ENCODE measurements at places on chromosomes 3 and 15. TPM values are rescaled to one million over a fixed set of nuclear protein-coding genes. Genes with fewer than 3 reads are reported as not detected.

- no peak for DNase-seq
Measured at GRCh38 chr15:45662375-45662774, 27.5 kb downstream of the SQOR start.

The CCRL2 gene
- 2.2 TPM for total RNA-seq

- no peak for DNase-seq
Measured at GRCh38 chr3:157752956-157753786, 250.0 kb upstream of the VEPH1 start.

- no peak for DNase-seq
Measured at GRCh38 chr15:57064033-57064432, 145.6 kb downstream of the TCF12 start.

The TIMP4 gene
- total RNA-seq, result not detected

The DLL4 gene
- not detected for total RNA-seq

The GOLGA8J gene
- total RNA-seq, result not detected

DNA sequence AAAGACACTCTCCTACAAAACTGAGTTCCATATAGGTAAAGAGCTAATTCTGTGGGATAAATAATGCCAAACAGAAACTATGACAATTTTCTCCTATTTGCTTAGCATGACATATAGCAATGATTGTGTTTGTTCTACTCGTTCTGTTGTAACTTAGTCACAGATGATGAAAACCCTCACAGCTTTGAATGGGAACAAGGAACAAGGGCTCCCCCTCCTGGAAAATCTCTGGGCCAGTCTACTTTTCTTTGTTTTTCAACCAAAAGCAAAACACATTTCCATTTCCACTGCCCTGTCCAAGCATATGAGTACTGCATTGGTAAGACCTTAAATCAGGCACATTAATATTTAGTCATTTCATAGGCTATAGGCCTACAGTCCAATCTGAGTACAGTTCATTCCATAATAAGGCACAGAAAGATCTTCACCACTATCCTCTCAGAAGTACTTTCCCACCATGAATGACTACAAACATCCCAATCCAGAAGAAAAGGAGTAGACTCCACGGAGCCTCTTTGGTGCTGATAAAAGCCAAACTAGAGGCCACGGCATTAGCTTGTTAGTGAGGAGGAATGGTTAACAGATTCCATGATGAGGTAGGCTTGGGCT, 67.1 kb downstream of the ATP8B4 start:
- DNase-seq, result peak; percentile 11

The SV2B gene
- 0.15 TPM for total RNA-seq

- no peak for DNase-seq
Measured at GRCh38 chr3:152339881-152340505, 71.3 kb downstream of the MBNL1 start.

The HEXA gene
- 80.2 TPM for total RNA-seq

GRCh38 chr15:27743638-27744037, 355.5 kb downstream of the OCA2 start:
- DNase-seq, result no peak

The MNS1 gene
- 2.8 TPM for total RNA-seq

DNA sequence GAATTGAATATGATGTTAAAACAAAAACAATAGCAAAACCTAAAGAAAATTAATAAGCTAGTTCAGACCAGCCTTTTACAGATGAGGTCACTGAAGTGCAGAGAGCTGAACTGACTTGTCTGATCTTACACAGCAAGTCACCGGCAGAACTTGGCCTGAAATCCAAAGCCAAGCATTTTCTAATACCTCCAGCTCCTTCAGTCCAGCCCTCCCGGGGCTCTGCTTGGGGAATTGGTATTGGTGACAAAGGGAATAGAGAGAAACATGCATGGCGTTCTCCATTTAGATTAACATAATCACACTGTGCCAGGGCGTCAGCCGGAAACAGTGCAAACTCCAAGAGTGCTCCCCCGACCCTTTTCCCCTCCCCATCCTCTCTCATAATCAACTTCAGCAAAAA, 14.1 kb upstream of the ZSCAN2 start:
- no peak for DNase-seq

- DNase-seq, result peak; percentile 15
Measured at GRCh38 chr15:94584833-94585244, 353.5 kb downstream of the MCTP2 start.

GRCh38 chr3:157542711-157543500, 39.7 kb upstream of the VEPH1 start:
- DNase-seq, result no peak

GRCh38 chr3:119125742-119126504, 20.0 kb upstream of the TEX55 start:
- DNase-seq, result no peak

The NR1I2 gene
- not detected for total RNA-seq

GRCh38 chr3:128458746-128459460, 7.8 kb downstream of the DNAJB8 start:
- DNase-seq, result no peak

DNA sequence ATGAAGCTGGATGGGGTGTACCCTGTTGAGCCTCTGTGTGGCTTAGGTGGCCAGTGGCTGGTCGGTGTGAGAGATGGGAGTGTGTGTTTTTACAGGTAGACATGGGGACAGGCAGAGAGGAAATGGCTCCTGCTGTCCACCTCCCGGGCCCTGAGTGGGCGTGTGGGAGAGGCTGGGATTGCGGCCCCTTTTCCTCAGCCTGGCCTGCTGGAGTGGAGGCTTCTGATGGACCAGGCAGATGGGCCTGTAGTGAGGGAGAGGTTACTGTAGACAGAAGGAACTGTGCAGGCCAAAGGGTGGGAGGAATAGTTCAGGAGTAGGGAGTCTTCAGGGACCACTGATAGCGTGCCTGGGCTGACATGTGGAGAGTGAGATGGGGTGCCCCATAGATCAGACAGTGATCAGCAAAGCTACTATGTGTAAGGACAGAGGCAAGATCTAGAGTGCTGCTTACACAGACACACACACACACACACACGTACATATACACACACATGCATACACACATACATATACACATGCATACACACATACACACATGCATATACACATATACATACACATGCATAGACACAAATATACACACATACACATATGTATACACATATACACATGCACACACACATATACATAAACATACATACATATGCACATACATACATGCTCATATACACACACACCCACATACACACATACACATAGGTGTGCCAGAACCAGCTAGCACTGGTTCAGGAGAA, 26.4 kb downstream of the ACAA1 start:
- no peak for DNase-seq

DNA sequence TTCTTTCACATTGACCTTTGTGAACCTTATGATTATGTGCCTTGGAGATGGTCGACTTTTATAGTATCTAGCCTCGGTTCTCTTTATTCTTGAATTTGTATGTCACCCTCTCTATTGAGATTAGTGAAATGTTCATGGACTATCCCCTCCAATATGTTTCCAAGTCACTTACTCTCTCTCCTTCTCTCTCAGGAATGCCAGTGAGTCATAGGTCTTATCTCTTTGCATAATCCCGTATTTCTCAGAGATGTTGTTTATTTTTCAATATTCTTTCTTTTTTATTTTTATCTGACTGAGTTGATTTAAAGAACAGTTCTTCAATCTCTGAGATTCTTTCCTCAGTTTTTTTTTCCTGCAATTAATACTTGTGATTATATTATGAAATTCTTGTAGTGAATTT, 411.6 kb upstream of the CADM2 start:
- DNase-seq, result no peak

The PP2D1 gene
- not detected for total RNA-seq

DNA sequence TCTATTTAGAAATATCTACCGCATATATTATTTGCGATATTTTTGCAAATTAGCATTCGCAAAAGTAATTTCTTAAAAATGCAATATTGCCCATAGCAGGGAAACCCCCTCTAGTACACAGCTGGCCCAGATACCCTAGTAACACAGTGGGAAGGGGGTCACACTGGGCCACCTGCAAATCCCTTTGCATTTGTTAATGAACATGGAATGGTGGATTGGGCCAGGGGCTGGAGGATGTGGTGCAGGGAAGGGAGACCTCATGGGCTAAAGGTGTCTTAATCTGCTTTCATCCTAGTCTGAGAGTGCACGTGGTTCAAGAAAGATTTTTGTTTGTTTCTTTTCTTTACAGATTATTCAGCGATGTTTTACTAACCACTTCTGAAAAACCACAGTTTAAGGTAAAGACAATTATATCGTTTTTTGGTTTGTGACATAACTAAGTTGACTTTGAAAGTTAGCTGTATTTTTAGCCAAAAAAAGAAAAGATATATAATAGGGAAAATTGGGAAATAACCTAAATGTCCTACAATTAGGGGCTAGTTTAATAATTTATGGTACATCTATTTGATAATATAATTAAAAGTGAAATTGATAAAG, 30.0 kb downstream of the PDHB start:
- no peak for DNase-seq

GRCh38 chr3:17850448-17850847, 108.0 kb upstream of the TBC1D5 start:
- no peak for DNase-seq

The SST gene
- not detected for total RNA-seq

- DNase-seq, result no peak
Measured at GRCh38 chr3:189688262-189688661, 57.1 kb downstream of the TP63 start.

DNA sequence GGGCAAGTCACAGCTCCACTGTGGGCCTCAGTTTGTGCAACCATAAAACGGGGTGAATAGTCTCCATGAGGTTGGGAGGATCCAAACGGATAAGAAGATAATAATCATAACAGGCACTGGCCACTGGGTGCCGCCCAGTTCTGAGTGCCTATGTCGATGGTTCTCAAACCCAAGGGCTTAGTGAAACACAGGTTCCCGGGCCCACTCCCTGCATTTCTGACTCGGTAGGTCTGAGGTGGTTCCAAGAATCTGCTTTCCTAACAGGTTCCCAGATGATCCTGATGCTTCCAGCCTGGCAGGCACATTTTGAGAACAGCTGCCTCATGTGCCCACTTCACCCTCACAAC, 21.2 kb downstream of the ALS2CL start:
- no peak for DNase-seq

GRCh38 chr3:129603991-129604749, 2.3 kb downstream of the PLXND1 start:
- DNase-seq, result no peak

- peak; percentile 57 for DNase-seq
Measured at GRCh38 chr15:60568301-60568742, 89.4 kb upstream of the ICE2 start.

The HHATL gene
- not detected for total RNA-seq

The AADACL2 gene
- not detected for total RNA-seq
